Activated CD8-positive, alpha-beta memory T cell treated with anti-CD3 and anti-CD28 coated beads, Interleukin-2, amount 50 U/mL, for 48 hours (primary cell): ENCODE measurements at places on chromosomes 2 and 18.

DNA sequence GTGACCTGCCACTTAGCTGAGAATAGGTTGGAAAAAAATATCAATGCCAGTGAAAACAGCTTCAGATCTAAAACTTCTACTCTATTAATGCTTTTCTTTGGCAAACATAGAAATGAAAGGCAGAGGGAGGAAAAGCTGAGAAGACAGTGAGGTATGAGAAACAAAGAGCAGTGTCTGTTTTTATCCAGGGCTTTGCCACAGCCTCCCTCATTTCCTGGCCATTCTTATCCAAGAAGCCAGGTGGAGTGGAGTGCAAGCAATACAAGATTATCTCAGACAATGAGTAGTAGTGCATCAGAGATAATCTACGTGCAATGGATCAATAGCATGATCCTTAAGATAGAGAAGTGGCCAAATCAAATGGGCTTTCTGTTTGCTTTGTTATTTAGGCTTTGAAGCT is 808.7 kb upstream of the PIK3C3 start:
- no peak for DNase-seq

- DNase-seq: no peak
These were observed 101.3 kb downstream of the DYSF start for GRCh38 chr2:71554706-71555056.

GRCh38 chr2:27148801-27149439 is at the start of gene TCF23:
TSS of gene TCF23 (plus strand) at chr2:27149004. CDS start at chr2:27149134, 130 bp downstream.
- no peak for DNase-seq

DNA sequence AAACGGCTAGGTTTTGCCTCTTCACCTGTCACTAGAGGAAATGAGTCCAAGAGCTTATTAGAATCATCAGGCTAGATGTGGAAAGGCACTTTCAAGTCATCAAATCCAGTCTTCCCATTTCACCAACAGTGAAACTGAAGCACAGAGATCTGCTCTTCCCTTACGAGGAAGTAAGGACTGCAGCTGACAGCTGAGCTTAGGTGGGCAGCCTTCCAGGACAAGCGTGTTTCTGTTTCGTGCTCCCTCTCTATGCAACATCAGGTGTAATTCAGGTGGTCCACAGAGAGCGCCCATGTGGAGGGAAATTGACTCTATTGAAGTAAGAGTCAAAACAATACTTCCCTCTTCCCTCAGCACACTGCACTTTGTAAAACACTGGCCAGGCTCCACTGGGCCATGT is 5.5 kb downstream of the CYRIA start:
- no peak for DNase-seq

DNA sequence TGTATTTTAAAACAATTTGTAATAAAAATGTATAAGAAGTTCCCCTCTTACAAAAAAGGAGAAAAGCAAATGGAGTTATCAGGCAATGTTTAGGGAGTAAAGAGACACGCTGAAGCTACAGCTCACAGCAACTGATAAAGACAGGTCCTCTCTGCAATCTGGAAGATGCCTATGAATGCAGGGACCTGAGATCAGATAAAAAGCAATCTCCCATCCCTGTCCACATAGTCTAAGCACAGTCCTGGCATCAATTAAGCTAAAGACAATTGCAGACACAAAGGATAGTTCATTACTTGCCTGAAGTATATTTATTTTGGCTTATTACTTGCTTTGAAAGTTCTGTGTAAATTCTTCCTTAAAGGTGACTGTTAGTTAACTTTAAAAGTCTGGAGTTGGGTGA is 5.0 kb downstream of the EIF2AK3 start:
- DNase-seq: no peak

DNA sequence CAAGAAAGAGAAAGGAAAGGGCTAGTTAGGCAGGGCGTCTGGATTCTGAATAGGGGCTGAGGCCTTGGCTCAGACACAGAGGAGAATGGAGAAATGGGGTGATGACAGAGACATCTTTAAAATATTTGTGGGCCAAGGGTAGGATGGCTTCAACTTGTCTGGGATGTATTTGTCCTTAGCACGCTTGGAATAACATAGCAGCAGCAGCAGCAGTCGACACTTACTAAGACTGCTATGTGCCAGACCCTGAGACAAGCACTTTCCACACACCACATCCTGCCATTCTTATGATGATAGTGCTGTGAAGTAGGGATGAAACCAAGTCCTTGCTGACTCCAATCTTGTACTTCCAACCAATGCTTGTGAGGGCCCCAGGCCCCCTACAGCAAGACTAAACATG is 2.6 kb downstream of the IL1RL1 start:
- DNase-seq: no peak

GRCh38 chr2:241896746-241897201 is 27.2 kb downstream of the RTP5 start:
- peak; percentile 42 for DNase-seq

DNA sequence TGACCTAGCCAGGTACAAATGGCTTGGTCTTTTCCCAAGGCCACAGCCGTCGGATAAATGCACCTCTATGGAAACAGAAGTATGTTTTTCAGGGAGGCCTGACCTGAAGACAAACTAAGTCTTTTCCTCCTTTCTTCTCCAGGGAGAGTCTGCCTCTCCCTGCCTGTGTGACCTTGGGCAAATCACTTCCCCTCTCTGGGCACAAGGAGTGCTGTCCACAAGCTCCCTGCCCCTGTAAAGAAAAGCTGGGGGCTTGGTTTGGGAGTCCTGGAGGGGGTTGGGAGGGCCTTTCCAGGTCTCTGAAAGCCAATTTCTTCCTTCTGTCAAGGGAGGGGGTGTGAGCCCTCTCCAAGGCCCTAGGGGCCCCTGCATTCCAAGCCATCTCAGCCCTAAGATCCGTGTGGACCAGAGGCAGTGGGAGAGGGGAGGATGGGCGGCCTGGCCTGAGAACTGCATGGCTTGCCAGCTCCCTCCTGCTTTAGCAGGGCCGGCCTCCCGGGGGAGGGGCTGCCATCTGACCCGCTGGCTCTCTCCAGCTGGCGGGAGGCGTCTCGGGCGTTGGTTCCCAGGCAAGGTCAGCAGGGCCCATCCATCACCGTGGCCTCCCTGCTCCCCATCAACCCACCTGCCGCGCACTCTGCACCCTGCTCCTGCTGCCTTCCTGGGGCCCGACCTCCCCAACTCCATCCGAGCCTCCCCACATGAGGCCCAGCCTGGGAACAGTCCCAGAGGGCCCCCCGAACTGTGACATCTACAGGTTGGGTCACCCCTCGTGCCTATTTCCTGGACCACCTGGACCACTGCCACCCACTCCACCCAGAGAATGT is 61.4 kb downstream of the SMAD7 start:
- DNase-seq: no peak

DNA sequence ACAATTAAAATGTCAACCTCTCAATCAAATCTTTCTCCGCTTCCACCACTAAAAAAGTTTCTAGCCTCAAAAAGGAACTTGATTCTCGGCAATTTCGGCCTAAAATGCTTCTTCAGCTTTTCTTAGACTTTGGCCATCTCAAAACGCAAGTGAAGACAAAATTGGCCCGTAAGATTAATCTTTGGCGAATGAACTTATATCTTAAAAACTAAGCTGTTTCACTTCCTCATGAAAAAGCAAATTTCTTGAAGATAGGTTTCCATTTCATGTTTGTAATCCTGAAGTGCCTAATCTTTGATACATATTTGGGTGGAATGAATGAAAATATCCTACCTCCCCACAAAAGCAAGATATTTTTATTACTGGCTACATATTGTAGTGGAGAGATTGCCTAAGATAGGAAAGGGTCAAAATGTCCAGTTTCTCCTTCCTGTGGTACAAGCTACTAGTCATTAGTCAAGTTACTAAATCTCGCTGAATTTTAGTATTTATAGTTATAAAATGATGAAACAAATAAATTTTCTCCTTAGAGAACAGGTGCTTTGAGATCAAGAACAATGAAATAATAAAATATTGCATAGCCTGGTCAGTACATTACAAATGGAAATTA is 85.4 kb upstream of the ZEB2 start:
- no peak for DNase-seq
